ENCODE measurements at places on chromosomes 1 and 21. TPM values are rescaled to one million over a fixed set of nuclear protein-coding genes. Genes with fewer than 3 reads are reported as not detected.
A peak's percentile ranks its signal among the peaks of the same experiment; 100 is the strongest.

GRCh38 chr1:61070054-61070453 lies 12.3 kb upstream of the NFIA start:
- no peak for DNase-seq

GRCh38 chr1:111406321-111406768 lies 21.2 kb downstream of the OVGP1 start:
- peak; percentile 6 for DNase-seq

- no peak for DNase-seq
Observed at GRCh38 chr1:78468521-78468920, 22.3 kb upstream of the PTGFR start.

DNA sequence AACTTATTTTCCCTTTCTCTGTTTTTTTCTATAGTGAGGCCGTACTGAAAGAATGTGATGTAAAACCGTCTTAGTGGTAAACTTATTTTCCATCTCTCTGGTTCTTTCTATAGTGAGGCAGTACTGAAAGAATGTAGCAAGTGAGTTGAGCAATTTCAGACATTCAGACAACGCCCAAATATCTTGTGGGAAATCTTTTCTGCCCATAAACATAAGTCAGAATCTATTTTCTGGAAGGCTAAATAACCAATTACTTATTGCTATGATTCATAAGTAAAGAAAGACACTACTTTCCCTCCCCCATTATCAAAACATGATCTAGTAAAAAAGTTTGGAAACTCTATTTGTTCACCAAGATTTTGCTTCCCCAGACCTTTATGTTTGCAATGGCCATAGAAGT lies 18.8 kb upstream of the SCCPDH start:
- DNase-seq = peak; percentile 81

- DNase-seq = no peak
Observed at GRCh38 chr1:245873068-245873467, 634.0 kb downstream of the SMYD3 start.

- no peak for DNase-seq
Observed at GRCh38 chr1:8344893-8345507, 27.1 kb downstream of the SLC45A1 start.

GRCh38 chr1:53111073-53111556 lies 31.3 kb downstream of the SLC1A7 start:
- no peak for DNase-seq

GRCh38 chr1:227728059-227728891 lies 6.8 kb downstream of the JMJD4 start:
- no peak for DNase-seq

DNA sequence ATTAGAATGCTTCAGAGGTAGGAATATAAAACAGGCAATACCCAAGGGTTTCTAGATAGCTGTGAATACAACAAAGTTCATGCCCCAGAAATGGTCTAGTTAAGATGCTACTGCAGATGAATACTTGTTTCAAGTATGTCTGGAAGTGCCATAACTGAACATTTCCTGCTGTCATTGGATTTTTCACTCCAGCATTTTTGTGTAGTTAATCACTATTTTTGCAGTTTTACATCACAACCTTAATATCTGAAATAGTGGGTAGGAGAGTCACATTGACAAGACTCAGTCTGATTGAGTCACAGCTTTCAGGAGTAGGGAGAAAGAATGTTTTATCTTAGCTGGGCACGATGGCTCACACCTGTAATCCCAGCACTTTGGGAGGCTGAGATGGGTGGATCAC lies 126.4 kb upstream of the C1orf21 start:
- DNase-seq = no peak

The ANGPTL3 gene
- total RNA-seq = not detected

The IQCC gene
- total RNA-seq = 3.5 TPM

The SDHB gene
- 62.9 TPM for total RNA-seq

The PARS2 gene
- total RNA-seq = 2.5 TPM

Data from skin of body (tissue), 3 donors.